ENCODE measurements at places on chromosomes 4 and X. TPM values are rescaled to one million over a fixed set of nuclear protein-coding genes. Genes with fewer than 3 reads are reported as not detected.

- DNase-seq = peak; percentile 67
- no peak overlapping the region for H3K27ac ChIP-seq
- H3K4me1 ChIP-seq = peaks cover 72% of the 10 kb centered on the region
Measured at GRCh38 chr4:8192748-8193738, 6.0 kb upstream of the SH3TC1 start.

RHOXF2B gene
- not detected for total RNA-seq

GATA1 gene
- not detected for total RNA-seq

NAA10 gene
- total RNA-seq = 52.5 TPM

DNA sequence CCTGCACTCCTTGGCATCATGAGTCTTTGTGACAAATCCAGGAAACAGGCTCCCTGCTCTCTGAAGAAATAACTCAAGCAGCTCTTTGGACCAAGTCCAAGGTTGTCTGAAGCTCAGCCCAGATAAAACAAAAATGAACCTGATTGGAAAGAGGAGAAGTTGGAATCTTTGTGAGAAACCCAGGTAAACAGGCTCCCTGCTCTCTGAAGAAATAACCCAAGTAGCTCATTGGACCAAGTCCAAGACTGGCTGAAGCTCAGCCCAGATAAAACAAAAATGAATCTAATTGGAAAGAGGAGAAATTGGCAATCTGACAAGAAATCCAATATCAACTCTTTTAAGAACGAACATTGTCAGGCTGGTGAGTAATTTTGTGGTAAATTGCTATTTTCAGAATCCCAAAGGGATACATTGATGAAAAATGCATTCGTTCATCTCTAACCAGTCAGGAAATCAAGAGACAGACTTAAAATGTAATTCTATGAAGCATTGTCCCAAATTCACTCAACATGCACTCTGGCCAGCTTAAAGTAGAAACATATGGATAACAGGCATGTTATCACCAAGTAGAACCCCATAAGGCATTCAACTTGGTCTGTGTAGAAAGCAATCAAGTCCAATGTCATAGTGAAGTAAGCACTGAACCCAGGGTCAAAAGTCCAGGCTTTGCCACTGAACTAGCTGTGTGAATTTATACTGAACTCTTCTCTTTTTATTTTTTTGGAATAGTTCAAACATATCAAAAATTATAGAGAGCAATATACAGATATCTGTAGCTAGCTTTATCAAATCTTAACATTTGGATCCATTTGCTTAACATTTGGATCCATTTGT is 16.8 kb upstream of the NFXL1 start:
- no peak overlapping the region for H3K4me3 ChIP-seq
- no peak overlapping the region for H3K27ac ChIP-seq
- H3K4me1 ChIP-seq = no peaks in the 10 kb centered on the region
- no peaks in the 10 kb centered on the region for H3K36me3 ChIP-seq
- no peak for DNase-seq

IL13RA1 gene
- total RNA-seq = 44.7 TPM

- DNase-seq = no peak
- no peaks in the 10 kb centered on the region for H3K36me3 ChIP-seq
- H3K27me3 ChIP-seq = no peaks in the 10 kb centered on the region
- H3K27ac ChIP-seq = no peak overlapping the region
Measured at GRCh38 chr4:57554556-57555092, 444.4 kb upstream of the IGFBP7 start.

GRCh38 chrX:86830685-86831084 is 682.4 kb downstream of the DACH2 start:
- no peaks in the 10 kb centered on the region for H3K36me3 ChIP-seq
- no peak for DNase-seq

- H3K4me1 ChIP-seq = peaks cover 6% of the 10 kb centered on the region
- H3K4me3 ChIP-seq = no peak overlapping the region
- no peak overlapping the region for H3K27ac ChIP-seq
Measured at GRCh38 chr4:182809417-182810102, 107.6 kb downstream of the DCTD start.

GRCh38 chrX:115378471-115378870 is 89.0 kb downstream of the LUZP4 start:
- H3K36me3 ChIP-seq = no peaks in the 10 kb centered on the region
- no peak overlapping the region for H3K4me3 ChIP-seq
- H3K27me3 ChIP-seq = peaks cover 7% of the 10 kb centered on the region

- H3K27me3 ChIP-seq = no peaks in the 10 kb centered on the region
- H3K27ac ChIP-seq = no peak overlapping the region
- peaks cover 4% of the 10 kb centered on the region for H3K36me3 ChIP-seq
- peaks cover 30% of the 10 kb centered on the region for H3K4me1 ChIP-seq
Measured at GRCh38 chr4:169437299-169438047, 166.7 kb upstream of the SH3RF1 start.

DNA sequence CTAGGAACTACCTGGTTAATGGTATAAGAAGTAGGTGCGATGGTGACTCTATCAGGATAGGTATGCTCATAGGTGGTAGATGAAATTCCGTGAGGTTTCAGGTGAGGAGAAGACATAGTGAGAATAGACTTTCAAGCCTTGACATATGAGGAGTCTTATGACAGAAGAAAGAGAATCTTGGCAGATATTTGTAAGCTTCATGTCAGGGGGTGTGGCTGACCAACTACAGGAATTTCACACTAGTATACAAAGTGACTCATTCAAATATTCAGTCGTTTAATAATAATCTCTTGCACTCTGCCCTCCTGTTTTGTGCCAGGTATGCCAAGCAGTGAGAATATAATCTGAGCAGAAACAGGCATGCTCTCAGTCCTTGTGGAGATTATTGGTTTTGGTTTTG is 22.8 kb downstream of the PACRGL start:
- no peak overlapping the region for H3K27ac ChIP-seq
- no peaks in the 10 kb centered on the region for H3K27me3 ChIP-seq
- H3K36me3 ChIP-seq = peaks cover 76% of the 10 kb centered on the region
- DNase-seq = no peak
- no peak overlapping the region for H3K4me3 ChIP-seq

SPIN2A gene
- 0.28 TPM for total RNA-seq

DGAT2L6 gene
- total RNA-seq = not detected

- H3K4me3 ChIP-seq = peak overlapping the region; percentile 67
- no peaks in the 10 kb centered on the region for H3K36me3 ChIP-seq
- peaks cover 21% of the 10 kb centered on the region for H3K4me1 ChIP-seq
- no peak for DNase-seq
Measured at GRCh38 chr4:152778656-152779512, 646 bp downstream of the TIGD4 start.

- H3K27me3 ChIP-seq = peaks cover 6% of the 10 kb centered on the region
- H3K4me1 ChIP-seq = peaks cover 27% of the 10 kb centered on the region
- no peak for DNase-seq
Measured at GRCh38 chr4:53367721-53368120, 1.9 kb upstream of the SCFD2 start.

RBMXL3 gene
- not detected for total RNA-seq

MYOZ2 gene
- 961 TPM for total RNA-seq

DNA sequence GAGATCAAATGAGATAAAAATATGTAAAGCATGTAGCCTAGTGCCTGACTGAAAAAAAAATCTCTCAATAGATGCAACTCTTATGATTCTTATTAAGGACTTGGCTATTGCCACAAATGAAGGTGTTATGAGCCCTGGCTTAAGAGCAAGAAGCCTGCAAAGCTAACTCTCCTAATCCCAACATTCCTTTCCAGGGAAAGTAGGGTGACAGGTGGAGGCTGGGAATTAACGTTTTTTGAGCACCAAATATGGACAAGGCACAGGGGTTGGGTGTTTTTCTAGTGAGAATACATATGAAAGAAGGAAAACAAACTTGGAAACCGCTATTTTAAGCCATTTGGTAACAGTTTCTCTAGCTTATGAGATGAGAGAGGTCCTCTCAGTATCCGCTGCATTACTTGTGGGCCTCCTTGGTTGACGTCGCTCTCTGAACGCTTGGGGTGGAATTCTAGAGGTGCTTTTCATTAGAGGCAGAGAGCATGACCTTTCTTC is 2.4 kb downstream of the RHOH start:
- DNase-seq = no peak
- H3K36me3 ChIP-seq = no peaks in the 10 kb centered on the region
- H3K27me3 ChIP-seq = no peaks in the 10 kb centered on the region
- no peaks in the 10 kb centered on the region for H3K4me1 ChIP-seq
- H3K27ac ChIP-seq = no peak overlapping the region

S100P gene
- 0.87 TPM for total RNA-seq

- H3K27ac ChIP-seq = peak within 1 kb of the TSS; percentile 94
- peak; percentile 95 for DNase-seq
- peaks cover 8% of the 10 kb centered on the region for H3K36me3 ChIP-seq
- peaks cover 9% of the 10 kb centered on the region for H3K4me1 ChIP-seq
- peaks cover 4% of the 10 kb centered on the region for H3K27me3 ChIP-seq
- peak within 1 kb of the TSS; percentile 71 for H3K4me3 ChIP-seq
Measured at GRCh38 chrX:130165703-130166502, at the start of gene AIFM1. Gene AIFM1, minus strand, starts transcription at chrX:130165841. Its CDS starts 185 bp downstream, at chrX:130165656.

- no peak for DNase-seq
- no peaks in the 10 kb centered on the region for H3K36me3 ChIP-seq
- H3K27me3 ChIP-seq = no peaks in the 10 kb centered on the region
Measured at GRCh38 chrX:53080628-53081580, 1.3 kb upstream of the TSPYL2 start.

DNA sequence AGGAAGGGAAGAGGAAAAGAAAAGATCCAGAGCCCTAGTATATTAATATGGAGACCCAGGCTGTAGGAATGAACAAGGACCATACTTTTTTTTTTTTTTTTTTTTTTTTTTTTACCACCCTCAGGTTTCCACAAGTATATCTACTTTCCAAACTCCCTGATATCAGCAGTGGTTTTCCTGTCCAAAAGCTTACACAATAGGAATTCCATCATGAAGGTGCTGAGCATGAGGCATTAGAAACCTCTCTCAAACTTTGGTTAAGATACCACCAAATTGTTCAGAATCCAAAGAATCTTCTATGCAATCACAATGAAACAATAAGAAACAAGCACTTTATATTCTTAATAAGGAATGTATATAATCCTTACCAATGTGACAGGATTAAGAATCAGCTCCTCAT is 26.5 kb downstream of the RPS6KA3 start:
- H3K36me3 ChIP-seq = peaks cover 5% of the 10 kb centered on the region
- DNase-seq = no peak
- no peak overlapping the region for H3K27ac ChIP-seq
- H3K4me3 ChIP-seq = no peak overlapping the region

MAGEC2 gene
- not detected for total RNA-seq
